ENCODE measurements at places on chromosomes 6 and 20.

GRCh38 chr6:82040405-82041221 lies 206.9 kb downstream of the IBTK start:
- DNase-seq = peak; percentile 61

GRCh38 chr6:146551545-146551944 lies 7.9 kb downstream of the RAB32 start:
- DNase-seq = no peak

GRCh38 chr20:51529758-51530157 lies 12.8 kb downstream of the NFATC2 start:
- DNase-seq = no peak

DNA sequence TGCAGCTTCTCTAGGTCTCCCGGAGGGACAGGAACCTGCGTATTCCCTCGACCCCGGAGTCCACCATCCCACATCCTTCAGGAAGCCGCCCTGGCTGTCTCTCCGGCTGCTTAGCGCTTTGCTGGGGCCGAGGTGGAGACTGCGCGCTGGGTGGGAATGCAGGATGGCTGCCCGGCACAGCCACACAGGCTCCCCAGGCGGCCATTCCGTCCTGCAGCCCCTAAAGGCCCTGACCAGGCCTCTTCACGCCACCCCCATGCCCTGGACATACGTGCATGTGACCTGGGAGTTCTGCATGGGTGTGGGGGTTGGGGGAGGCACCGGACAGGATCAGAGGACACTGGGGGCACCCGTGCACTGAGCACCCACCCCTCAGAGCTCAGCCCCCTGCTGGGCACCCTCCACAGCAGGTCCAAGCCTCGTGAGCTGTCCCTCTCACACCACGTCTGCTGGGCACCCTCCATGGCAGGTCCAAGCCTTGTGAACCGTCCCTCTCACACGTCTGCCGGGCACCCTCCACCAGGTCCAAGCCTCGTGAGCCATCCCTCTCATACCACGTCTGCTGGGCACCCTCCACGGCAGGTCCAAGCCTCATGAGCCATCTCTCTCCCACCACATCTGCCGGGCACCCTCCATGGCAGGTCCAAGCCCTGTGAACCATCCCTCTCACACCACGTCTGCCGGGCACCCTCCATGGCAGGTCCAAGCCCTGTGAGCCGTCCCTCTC lies 40.4 kb upstream of the CHRNA4 start:
- DNase-seq = no peak

- no peak for DNase-seq
Observed at GRCh38 chr6:53547166-53547810, 2.4 kb upstream of the GCLC start.
